NCI-H82 (cell line): ENCODE measurements at places on chromosomes 16 and 17.

GRCh38 chr17:21532763-21533385 lies 156.7 kb downstream of the KCNJ12 start:
- no peak for DNase-seq

GRCh38 chr17:33798308-33798707 lies 456.8 kb upstream of the CCL2 start:
- DNase-seq, result peak; percentile 93

GRCh38 chr16:68778551-68779231 lies 41.6 kb downstream of the CDH1 start:
- no peak for DNase-seq

DNA sequence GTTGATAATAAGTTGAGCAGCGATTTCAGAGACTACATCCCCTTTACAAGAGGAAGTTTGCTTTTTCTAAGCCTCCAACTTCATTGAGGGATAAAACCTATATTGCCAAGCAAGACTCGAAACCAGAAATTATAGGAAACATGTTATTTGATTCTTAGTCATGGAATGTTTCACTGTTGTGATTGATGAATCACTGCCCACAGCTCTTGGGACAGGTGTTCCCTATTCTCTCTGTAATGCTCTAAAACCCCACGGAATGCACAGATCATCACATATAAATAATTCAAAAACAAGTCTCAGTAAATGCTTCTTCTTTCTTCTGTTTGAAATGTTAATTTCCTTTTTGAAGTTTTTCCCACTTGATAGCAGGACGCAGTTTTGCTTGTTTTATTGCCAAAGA lies 809.5 kb upstream of the GOT2 start:
- no peak for DNase-seq

GRCh38 chr16:22214889-22215288 lies 8.8 kb downstream of the EEF2K start:
- peak; percentile 60 for DNase-seq
